ENCODE measurements at places on chromosomes 13 and 19.

GRCh38 chr13:60397704-60398378 is 821 bp downstream of the TDRD3 start:
- DNase-seq: no peak

- no peak for DNase-seq
These were observed 99.3 kb downstream of the EPSTI1 start for GRCh38 chr13:42892760-42893159.

DNA sequence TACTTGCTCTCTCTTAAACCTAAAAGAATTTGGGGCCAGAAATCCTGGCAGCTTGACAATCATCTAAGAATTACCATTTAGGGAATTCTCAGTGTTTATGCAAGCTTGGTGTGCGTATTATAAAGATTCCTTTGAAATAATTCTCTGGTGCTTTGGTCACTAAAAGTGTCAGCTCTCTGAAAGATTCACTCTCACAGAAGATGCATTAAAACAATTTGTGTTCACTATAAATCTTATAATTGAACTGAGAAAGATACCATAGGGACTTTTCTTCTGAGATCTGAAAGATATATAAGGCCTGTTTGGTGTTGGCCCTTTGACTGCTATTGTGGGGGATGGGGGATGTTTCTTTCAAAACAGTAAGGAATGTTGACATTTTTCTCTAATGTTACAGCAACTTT is 27.3 kb downstream of the EPSTI1 start:
- no peak for DNase-seq

DNA sequence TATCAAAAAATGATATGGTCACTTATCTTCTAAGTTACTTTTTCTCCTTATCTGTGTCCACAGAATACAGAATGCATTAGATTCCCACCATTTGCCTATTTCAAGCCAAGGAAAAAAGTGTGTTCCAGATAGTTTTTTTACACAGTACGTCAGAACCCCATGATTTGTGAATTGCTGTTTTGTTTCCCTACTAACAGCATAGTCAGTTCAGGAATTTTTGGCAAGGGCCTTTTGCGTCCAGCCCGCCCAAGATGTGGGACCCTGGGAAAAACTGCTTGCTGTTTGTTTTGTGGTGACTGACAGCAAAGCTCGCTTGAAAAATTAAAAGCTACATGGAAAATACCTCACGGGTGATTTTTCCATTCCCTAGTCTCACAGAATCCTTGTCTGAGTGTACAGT is 20.4 kb upstream of the FAM216B start:
- no peak for DNase-seq

GRCh38 chr13:32073180-32073864 is 41.7 kb downstream of the FRY start:
- no peak for DNase-seq

- no peak for DNase-seq
These were observed 117.0 kb upstream of the SOX21 start for GRCh38 chr13:94829185-94829836.

GRCh38 chr19:44856421-44857083 is 10.5 kb downstream of the NECTIN2 start:
- DNase-seq: no peak

DNA sequence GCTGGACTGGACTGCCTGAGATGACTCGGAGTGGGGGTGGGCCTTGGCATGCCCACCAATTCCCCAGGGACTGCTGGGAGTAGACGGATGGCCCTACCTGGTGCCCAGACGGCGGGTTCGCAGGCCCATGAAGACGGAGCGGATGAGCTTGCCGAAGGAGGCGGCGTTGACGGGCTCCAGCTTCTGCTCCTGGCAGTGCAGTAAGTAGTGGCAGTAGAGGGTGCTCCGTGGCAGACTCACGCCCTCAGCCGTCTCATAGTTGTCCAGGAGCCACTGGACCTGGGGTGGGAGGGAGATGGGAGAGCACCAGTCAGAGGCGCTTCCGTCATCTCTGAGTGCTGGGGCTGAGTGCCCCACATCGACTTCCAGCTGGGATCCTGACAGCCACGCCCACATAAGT is 17.6 kb downstream of the DCAF15 start:
- DNase-seq: no peak

GRCh38 chr19:23527797-23528196 is 132.5 kb upstream of the ZNF91 start:
- DNase-seq: no peak

GRCh38 chr19:7748756-7749155 is 1.4 kb upstream of the CD209 start:
- DNase-seq: no peak

DNA sequence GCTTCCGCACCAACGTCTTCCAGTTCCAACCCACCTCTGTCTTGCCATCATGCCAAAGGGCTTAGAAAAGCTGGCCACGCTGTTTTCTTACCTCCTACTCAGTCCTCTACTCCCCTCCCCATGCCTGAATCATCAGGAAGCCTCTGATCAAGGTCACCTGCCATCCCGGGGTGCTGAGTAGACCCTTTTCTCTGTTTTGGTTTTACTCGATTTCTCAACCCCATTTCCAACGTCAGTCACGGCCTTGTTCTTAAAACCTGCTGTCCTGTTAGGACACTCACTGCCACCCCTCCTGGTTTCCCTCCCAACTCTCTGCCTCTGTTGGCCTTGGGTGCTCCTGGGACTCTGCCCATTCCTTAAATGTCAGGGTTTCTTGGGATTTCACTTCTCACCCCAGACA is 350.1 kb downstream of the FOXO1 start:
- no peak for DNase-seq

DNA sequence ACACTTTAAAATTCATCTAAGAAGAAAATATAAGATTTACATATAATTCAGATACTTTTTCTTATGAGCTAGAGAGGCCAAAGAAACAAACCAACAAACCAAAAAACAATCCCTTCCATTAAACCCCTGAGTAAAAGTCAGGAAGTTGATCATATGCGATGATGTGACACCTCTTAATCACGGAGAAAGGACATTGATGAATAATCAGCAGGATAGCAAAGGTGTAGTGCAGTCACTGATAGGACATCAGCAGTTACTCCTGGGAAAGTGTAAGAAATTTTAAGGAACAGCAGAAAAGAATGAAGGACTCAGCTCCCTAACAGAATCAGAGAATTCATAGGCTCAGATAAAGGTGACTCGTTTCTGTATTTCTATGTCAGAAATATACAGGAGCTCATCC is 202.4 kb upstream of the EDNRB start:
- DNase-seq: no peak

- DNase-seq: no peak
These were observed 27.1 kb downstream of the STK24 start for GRCh38 chr13:98549728-98550317.

- no peak for DNase-seq
These were observed 165.6 kb downstream of the MZT1 start for GRCh38 chr13:72561791-72562190.
